ENCODE measurements at places on chromosomes 1 and 21. TPM values are rescaled to one million over a fixed set of nuclear protein-coding genes. Genes with fewer than 3 reads are reported as not detected.

The GUCA2A gene
- total RNA-seq: not detected

GRCh38 chr1:177915641-177916040 is 54.2 kb downstream of the SEC16B start:
- DNase-seq: no peak
- H3K4me3 ChIP-seq: no peak overlapping the region
- H3K27ac ChIP-seq: no peak overlapping the region
- no peaks in the 10 kb centered on the region for H3K4me1 ChIP-seq
- H3K27me3 ChIP-seq: no peaks in the 10 kb centered on the region

DNA sequence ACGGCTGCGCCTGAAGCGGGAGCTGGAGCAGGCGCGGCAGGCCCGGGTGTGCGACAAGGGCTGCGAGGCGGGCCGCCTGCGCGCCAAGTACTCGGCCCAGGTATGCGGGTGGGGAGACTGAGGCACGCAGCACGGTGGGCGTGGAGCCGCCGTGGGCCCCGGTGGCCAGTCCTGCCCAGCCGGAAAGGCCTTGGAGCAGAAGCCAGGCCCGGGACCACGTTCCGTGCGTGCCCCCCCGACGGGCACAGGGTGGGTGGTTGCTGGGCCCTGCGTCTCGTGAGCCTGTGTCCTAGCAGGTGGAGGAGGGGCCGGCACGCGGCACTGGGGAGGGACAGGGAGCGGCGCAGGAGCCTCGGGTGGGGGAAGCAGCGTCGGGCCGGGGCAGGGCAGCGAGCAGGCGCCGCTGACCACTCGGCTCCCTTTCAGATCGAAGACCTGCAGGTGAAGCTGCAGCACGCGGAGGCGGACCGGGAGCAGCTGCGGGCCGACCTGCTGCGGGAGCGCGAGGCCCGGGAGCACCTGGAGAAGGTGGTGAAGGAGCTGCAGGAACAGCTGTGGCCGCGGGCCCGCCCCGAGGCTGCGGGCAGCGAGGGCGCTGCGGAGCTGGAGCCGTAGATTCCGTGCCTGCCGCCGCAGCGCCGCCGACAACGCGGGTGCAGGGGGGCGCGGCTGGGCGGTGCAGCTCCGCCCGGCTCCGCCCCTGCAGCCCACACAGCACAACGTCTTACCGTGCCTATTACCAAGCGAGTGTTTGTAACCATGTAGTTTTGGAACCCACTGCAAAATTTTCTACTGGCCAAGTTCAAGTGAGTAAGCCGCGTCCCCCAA is 78.2 kb downstream of the SKI start:
- no peaks in the 10 kb centered on the region for H3K27me3 ChIP-seq
- DNase-seq: no peak
- H3K27ac ChIP-seq: no peak overlapping the region
- H3K4me1 ChIP-seq: peaks cover 17% of the 10 kb centered on the region
- no peak overlapping the region for H3K4me3 ChIP-seq
- peaks cover 56% of the 10 kb centered on the region for H3K36me3 ChIP-seq

GRCh38 chr1:226653311-226653921 is 85.7 kb downstream of the ITPKB start:
- H3K4me1 ChIP-seq: peaks cover 46% of the 10 kb centered on the region
- no peaks in the 10 kb centered on the region for H3K36me3 ChIP-seq
- no peak overlapping the region for H3K27ac ChIP-seq
- H3K4me3 ChIP-seq: no peak overlapping the region

DNA sequence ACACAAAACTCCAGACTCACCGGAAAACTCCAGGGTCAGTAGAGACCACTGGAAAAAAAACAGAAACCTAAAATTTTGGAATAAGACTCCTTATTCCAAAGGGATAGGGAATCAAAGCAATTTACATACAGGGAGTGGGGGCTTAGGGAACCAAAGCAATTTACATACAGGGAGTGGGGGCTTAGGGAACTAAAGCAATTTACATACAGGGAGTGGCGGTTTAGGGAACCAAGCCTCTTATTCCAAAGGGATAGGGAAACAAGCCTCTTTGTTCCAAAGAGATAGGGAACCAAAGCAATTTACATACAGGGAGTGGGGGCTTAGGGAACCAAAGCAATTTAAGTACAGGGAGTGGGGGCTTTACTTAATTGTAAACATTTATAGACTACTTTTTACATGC is 28.4 kb upstream of the TTLL7 start:
- no peaks in the 10 kb centered on the region for H3K27me3 ChIP-seq
- no peaks in the 10 kb centered on the region for H3K36me3 ChIP-seq
- no peak overlapping the region for H3K4me3 ChIP-seq

GRCh38 chr1:9598316-9598700 is 9.6 kb downstream of the TMEM201 start:
- no peak overlapping the region for H3K4me3 ChIP-seq
- no peak overlapping the region for H3K27ac ChIP-seq
- H3K27me3 ChIP-seq: no peaks in the 10 kb centered on the region

- H3K27me3 ChIP-seq: no peaks in the 10 kb centered on the region
- H3K4me1 ChIP-seq: no peaks in the 10 kb centered on the region
- no peak overlapping the region for H3K4me3 ChIP-seq
These were observed 274.8 kb upstream of the RUNX1 start for GRCh38 chr21:35323947-35324346.

DNA sequence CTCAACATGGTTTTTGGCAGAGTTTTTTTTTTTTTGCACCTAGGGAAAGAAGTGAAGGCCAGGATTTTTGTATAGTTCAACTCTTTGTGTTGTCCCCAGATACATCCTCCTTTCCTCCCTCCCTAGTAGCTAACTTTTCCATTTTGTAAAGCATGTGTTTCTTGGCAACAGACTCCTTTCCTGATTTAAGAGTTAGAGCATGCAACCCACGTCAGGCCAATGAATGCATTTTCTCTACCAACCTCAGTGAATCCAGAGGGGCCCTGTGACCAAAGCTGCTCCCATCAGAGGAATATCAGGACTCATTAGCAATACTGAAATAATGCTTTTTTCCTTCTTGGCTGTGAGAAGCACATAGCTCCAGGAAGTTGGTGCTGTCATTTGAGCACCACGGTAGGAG is 287.2 kb downstream of the LMO4 start:
- H3K36me3 ChIP-seq: no peaks in the 10 kb centered on the region
- H3K27me3 ChIP-seq: no peaks in the 10 kb centered on the region
- no peak overlapping the region for H3K27ac ChIP-seq
- H3K4me3 ChIP-seq: no peak overlapping the region
- peaks cover 3% of the 10 kb centered on the region for H3K4me1 ChIP-seq

DNA sequence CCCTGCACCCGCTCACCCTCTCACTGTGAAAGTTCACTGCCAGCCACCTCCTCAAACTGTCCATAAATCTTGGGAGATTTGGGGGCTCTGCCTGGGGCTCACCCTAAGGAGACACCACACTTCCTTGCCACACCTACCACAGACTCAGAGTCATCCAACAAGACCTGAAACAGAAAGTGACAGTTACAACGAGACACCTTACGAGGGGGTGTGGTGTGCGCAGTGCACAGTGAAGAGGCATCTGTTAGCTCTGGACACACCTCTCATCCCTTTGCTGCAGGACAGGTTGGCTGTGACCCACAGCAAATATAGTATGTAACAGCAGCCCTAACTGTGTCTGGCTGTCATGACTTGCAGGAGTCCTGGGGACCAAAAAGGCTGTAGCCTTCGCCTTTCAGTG is 190.2 kb downstream of the NR5A2 start:
- no peaks in the 10 kb centered on the region for H3K36me3 ChIP-seq
- H3K27me3 ChIP-seq: no peaks in the 10 kb centered on the region
- H3K27ac ChIP-seq: no peak overlapping the region
- no peak for DNase-seq
- no peaks in the 10 kb centered on the region for H3K4me1 ChIP-seq
